ENCODE measurements at places on chromosomes 5 and 9. TPM values are rescaled to one million over a fixed set of nuclear protein-coding genes. Genes with fewer than 3 reads are reported as not detected.

ZNF366 gene
- total RNA-seq, result not detected

PTGDS gene
- 15.4 TPM for total RNA-seq

PDZD2 gene
- total RNA-seq, result 1.3 TPM

FPGS gene
- 64.7 TPM for total RNA-seq

RAI14 gene
- 0.12 TPM for total RNA-seq

PPP2R2B gene
- 16.7 TPM for total RNA-seq

VAV2 gene
- 0.67 TPM for total RNA-seq

- no peak overlapping the region for H3K4me3 ChIP-seq
- H3K36me3 ChIP-seq, result no peaks in the 10 kb centered on the region
- H3K27me3 ChIP-seq, result no peaks in the 10 kb centered on the region
- H3K27ac ChIP-seq, result no peak overlapping the region
- H3K4me1 ChIP-seq, result no peaks in the 10 kb centered on the region
These were observed 32.2 kb upstream of the MCTP1 start for GRCh38 chr5:95317085-95317484.

DNA sequence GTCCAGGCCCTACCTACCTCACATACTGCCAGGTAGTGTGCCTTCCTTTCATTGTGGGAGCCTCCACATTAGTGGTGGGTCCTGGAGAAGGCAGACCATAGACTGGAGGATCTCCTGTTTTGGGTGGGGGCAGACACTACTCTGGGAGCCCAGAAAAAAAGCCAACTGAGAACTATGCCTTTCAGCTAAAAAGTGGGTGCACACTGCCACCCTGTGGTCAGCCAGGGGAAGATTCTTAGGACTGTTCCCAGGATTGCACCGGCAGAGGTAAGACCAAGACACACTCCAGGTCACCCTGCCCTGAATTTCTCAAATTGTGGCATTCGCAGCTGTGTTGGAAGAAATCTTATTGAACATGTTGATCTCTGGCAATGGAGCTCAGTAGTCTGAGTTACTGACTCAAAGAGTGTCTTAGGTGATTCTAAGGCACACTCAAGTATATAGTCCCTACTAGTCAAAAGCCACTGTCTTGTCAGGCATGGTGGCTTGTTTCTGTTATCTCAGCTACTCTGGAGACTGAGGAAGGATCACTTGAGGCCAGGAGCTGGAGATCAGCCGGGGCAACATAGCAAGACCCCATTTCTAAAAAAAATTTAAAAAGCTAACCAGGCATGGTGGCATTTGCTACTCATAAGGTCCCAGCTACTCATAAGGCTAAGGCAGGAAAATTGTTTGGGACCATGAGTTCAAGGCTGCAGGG lies 3.6 kb downstream of the SIGMAR1 start:
- DNase-seq, result peak; percentile 71
- H3K27ac ChIP-seq, result no peak overlapping the region
- H3K4me1 ChIP-seq, result peaks cover 35% of the 10 kb centered on the region
- no peaks in the 10 kb centered on the region for H3K36me3 ChIP-seq
- H3K27me3 ChIP-seq, result peaks cover 11% of the 10 kb centered on the region
- no peak overlapping the region for H3K4me3 ChIP-seq

- H3K4me3 ChIP-seq, result no peak overlapping the region
- no peaks in the 10 kb centered on the region for H3K27me3 ChIP-seq
- no peak overlapping the region for H3K27ac ChIP-seq
- H3K36me3 ChIP-seq, result peaks cover 20% of the 10 kb centered on the region
- no peak for DNase-seq
- H3K4me1 ChIP-seq, result no peaks in the 10 kb centered on the region
These were observed 45.4 kb downstream of the RCL1 start for GRCh38 chr9:4838189-4838546.

- no peak for DNase-seq
- H3K27me3 ChIP-seq, result no peaks in the 10 kb centered on the region
- H3K36me3 ChIP-seq, result no peaks in the 10 kb centered on the region
- H3K27ac ChIP-seq, result no peak overlapping the region
These were observed 58.5 kb downstream of the APTX start for GRCh38 chr9:32942755-32943460.

DNA sequence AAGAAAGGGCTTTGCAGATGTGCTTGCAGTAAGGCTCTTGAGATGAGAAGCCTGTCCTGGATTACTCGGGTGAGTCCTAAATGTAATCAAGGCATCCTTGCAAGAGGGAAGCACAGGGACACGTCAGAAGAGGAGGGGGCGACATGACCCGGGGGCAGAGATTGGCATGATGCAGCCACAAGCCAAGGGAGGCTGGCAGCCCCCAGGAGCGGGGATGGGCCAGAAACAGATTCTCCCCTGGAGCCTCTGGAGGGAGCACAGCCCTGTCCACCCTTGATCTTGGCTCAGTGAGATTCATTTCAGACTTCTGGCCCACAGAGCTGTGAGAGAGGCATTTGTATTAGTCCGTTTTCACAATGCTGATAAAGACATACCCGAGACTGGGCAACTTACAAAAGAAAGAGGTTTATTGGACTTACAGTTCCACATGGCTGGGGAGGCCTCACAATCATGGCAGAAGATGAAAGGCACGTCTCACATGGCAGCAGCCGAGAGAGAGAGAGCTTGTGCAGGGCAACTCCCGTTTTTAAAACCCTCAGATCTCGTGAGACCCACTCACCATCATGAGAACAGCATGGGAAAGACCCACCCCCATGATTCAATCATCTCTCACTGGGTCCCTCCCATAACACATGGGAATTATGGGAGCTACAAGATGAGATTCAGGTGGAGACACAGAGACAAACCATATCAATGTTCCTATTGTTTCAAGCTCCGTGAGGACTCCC lies 76.1 kb downstream of the ADAMTS2 start:
- no peaks in the 10 kb centered on the region for H3K4me1 ChIP-seq
- no peak overlapping the region for H3K4me3 ChIP-seq
- no peak for DNase-seq
- no peaks in the 10 kb centered on the region for H3K27me3 ChIP-seq

DNA sequence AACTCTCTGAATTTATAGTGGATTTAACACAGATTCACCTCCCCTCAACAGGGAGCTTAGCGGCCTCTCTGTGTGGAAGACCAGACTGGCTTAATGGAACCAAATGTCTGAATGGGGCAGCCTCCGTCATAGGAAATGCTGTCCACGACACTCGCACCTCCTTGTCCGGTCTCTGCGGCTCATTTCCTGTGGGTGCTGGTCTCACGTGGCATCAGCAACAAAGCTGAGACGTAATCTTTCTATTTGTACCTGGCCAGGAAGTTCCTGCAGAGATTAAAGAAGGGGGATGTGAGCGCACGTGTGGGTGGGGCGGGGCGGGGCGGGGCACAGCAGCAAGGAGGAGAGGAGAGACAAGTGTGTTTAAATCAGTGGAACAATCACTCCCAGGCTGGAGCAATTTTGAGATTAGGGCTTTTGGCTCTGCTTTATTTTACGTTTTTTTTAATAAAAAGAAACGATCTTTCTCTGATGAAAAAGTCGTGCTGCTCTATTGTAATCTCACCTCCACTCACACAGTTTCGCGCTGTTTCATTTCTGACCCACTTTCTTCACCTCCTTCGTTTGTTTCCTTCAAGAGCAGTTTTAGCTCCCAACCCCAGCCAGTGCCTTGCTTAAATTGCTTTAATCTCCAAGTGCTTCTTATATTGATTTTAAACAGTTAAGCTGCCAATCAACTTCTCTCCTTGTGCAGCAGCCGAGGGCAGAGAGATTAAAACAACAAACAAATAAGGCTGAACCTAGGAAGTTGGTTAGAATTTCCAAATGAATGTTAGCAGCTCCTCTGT lies 132.2 kb upstream of the ASTN2 start:
- no peaks in the 10 kb centered on the region for H3K4me1 ChIP-seq
- H3K36me3 ChIP-seq, result no peaks in the 10 kb centered on the region
- no peak overlapping the region for H3K4me3 ChIP-seq

- H3K27me3 ChIP-seq, result no peaks in the 10 kb centered on the region
- H3K36me3 ChIP-seq, result no peaks in the 10 kb centered on the region
These were observed 113.0 kb downstream of the DENND1A start for GRCh38 chr9:123816817-123817472.

DNA sequence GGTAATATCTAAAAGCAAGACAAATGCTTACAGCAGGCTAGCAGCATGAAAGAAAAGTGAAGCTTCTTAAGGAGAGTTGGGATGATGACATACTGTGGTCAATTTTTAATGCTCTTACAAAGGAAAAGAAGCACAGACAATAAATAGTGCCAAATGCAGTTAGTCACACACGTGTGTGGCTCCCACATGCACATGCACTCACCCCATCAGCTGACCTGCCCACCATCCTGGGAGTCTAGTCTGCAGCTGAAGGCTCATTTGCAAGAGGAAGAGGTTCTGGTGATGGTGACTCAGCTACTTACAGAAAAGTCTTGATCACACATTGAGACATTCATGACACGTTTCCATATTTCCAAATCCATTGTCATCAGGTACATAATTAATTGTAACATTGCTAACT lies 129.3 kb downstream of the MRPL36 start:
- H3K4me3 ChIP-seq, result no peak overlapping the region
- H3K36me3 ChIP-seq, result no peaks in the 10 kb centered on the region
- H3K4me1 ChIP-seq, result peaks cover 8% of the 10 kb centered on the region

DNA sequence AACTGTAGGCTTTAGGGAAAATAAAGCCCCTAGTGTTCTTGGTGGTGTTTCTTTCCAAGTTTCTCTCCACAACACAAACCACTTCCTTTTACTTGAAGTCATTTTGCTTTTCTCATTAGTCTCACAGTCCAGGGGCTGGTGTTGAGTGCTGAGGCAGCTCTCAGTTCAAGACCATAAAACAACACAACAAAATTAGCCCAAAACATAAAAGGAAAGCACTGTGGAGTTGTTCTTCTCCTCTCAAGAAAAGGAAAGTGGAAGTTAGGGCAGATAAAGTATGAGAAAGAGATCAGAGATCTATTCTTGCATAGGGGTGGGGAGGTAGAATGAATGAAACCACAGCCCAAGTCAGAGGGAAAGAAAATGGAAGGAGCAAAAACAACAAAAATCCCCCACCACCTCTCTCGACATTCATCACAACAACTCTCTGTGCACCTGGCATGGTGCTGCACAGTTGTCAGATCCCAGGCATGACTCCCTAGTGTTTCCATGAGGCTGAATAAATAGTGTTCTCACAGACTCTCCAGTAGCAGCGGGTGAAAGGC lies 569.9 kb downstream of the RAB3C start:
- no peaks in the 10 kb centered on the region for H3K4me1 ChIP-seq
- no peak overlapping the region for H3K27ac ChIP-seq
- peak; percentile 16 for DNase-seq
- H3K36me3 ChIP-seq, result no peaks in the 10 kb centered on the region
- H3K27me3 ChIP-seq, result no peaks in the 10 kb centered on the region

DNA sequence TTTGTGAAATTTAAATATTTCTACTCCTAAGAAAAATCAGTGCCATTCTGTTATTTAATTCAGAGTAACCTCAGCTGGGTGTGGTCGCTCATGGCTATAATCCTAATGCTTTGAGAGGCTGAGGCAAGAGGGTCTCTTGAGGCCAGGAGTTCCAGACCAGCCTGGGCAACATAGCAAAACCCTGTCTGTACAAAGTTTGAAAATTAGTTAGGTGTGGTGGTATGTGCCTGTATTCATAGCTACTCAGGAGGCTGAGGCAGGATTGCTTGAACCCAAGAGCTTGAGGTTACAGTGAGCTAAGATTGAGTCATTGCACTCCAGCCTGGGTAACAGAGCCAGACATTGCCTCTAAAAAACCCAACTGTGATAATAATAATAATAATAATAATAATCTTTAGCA lies 44.8 kb upstream of the CNTLN start:
- no peak overlapping the region for H3K4me3 ChIP-seq
- no peaks in the 10 kb centered on the region for H3K4me1 ChIP-seq
- no peaks in the 10 kb centered on the region for H3K27me3 ChIP-seq
- no peak for DNase-seq
